ENCODE measurements at places on chromosomes 3 and 15. TPM values are rescaled to one million over a fixed set of nuclear protein-coding genes. Genes with fewer than 3 reads are reported as not detected.

GRCh38 chr3:32448686-32449474 lies 53.8 kb downstream of the CMTM6 start:
- no peak for DNase-seq

CGNL1 gene
- 40.0 TPM for total RNA-seq

GRCh38 chr3:9217784-9218513 lies 31.5 kb downstream of the SRGAP3 start:
- DNase-seq, result no peak

GRCh38 chr3:53712817-53713388 lies 133.3 kb downstream of the CHDH start:
- DNase-seq, result no peak

OPA1 gene
- total RNA-seq, result 68.4 TPM

DNA sequence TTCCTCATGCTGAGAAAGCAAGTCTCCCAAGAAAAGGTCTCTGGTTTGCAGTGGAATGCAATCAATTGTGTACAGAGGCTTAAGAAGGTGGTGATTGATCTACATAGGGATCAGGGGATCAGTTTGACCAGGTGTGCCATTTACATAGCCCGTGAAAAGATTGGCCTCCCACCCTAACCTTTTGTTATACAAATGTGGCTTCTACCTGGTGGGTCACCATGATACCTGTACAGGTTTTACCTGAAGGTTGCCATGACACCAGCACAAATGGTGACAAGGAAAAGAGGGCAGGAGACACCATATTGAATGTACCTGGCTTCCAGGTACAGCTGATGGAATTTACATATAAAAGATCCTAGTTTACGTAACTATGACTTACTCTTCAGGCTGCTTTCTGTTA lies 25.5 kb upstream of the TEX55 start:
- no peak for DNase-seq

DNA sequence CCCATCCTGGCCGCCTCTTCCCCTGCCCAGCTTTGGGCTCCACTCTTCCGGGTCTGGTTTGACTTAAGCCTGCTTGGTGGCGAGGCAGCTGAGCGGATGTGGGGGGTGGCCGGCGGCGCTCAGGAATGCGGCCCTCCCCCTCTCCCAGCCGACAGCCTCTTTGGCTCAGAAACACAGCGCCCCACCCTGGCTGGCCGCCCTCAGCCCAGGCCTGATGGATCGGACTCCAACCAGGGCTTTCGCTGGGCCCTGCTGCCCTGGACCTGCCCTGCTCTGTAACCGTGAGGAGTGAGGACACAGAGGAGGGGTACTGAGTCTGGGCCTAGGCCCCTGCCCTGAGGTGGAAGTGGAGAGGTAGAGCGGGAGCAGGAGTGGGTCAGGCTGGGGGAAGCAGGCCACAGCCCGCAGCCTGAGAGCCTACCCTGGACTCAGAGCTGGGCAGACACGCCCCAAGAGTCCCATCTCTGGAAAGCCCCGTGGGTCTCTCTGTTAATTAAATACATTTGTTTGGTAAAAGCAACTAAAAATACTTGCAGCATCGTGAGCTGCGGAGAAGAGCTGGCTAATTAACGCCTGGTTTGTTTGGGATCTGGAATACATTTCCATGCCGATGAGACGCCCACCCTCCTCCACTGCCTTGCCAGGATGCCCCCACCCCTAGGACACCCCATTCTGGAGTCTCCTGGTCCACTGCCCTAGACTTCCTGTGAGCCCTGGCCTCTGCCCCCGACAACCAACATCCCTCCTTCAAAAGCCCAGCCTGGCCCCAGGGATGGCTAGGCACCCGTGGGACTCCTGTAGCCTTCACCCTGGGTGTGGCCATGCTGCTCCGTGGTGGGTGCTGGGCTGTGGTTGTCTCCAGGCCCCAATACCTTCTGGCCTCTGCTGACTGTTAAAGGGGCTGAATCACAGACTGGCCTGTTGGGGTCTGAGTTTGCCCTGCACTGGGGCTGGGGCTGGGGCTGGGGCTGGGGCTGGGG lies 19.6 kb downstream of the PLXNA1 start:
- DNase-seq, result peak; percentile 84

GRCh38 chr3:128433837-128434165 lies 32.9 kb downstream of the DNAJB8 start:
- no peak for DNase-seq

AQR gene
- 52.7 TPM for total RNA-seq

GRCh38 chr15:58503139-58504027 lies 71.6 kb downstream of the LIPC start:
- no peak for DNase-seq

GRCh38 chr3:42667096-42667522 lies 13.6 kb downstream of the ZBTB47 start:
- peak; percentile 18 for DNase-seq

LRRC31 gene
- total RNA-seq, result not detected

DNA sequence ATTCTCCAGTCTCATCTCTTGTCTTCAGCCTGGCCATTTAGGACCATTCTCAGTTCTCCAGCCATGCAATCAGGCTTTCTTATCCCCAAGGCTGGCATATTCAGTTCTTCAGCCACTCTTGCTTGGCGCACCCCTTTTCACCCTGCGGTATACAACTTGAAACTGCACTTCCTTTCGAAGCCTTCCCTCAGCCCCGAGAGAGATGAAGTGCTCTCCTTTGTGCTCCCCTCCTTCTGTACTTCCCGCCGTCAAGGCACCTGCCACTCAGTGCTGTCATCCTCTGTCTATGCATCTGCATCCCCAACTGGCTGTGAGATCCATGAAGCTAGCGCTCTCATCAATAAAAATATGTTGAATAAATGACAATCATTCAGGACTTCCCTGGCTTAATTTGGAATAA lies 45.7 kb downstream of the MORC1 start:
- DNase-seq, result no peak

CACNA1D gene
- 97.5 TPM for total RNA-seq

GRCh38 chr3:14358426-14359211 lies 43.8 kb upstream of the SLC6A6 start:
- DNase-seq, result peak; percentile 88

Measured in uterus (tissue), 4 donors.